Placental epithelial cell (primary cell): ENCODE measurements at places on chromosomes 2 and 18. TPM values are rescaled to one million over a fixed set of nuclear protein-coding genes. Genes with fewer than 3 reads are reported as not detected.

DARS1 gene
- total RNA-seq, result 74.6 and 95.8 TPM in 2 replicates

SP3 gene
- total RNA-seq, result 137 and 147 TPM in 2 replicates

FOXI3 gene
- not detected in 2 replicates for total RNA-seq

UGT1A3 gene
- total RNA-seq, result 0.43 TPM in 1 of 2 replicates, not detected in the other

RUFY4 gene
- total RNA-seq, result not detected in 2 replicates

FLACC1 gene
- total RNA-seq, result 0.54 and 2.4 TPM in 2 replicates
